AG04450 (cell line): ENCODE measurements at places on chromosomes 2 and 18. TPM values are rescaled to one million over a fixed set of nuclear protein-coding genes. Genes with fewer than 3 reads are reported as not detected.

- DNase-seq, result no peak
Measured at GRCh38 chr2:111030945-111031344, 89.8 kb upstream of the BCL2L11 start.

DNA sequence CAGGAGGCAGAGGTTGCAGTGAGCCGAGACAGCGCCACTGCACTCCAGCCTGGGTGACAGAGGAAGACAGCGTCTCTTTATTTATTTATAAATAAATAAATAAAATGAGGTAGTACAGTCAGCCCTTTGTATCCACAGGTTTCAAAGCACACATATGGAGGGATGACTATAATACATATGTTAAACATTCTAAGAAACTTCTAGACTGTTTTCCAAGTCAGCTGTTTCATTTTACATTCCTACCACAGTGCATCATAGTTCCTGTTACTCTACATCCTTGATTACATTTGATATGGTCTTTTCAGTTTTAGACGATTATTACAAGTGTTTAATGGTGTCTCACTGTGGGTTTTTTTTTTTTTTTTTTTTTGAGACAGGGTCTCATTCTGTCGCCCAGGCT lies 157.6 kb downstream of the ATAD2B start:
- DNase-seq, result no peak

DDX1 gene
- 121 and 171 TPM in 2 replicates for polyA plus RNA-seq

TEKT4 gene
- polyA plus RNA-seq, result not detected in 2 replicates

MATN3 gene
- polyA plus RNA-seq, result 2.7 and 3.0 TPM in 2 replicates

SERPINB5 gene
- not detected in 2 replicates for polyA plus RNA-seq

ANXA4 gene
- 105 and 125 TPM in 2 replicates for polyA plus RNA-seq
